Bone marrow (tissue), 2 donors: ENCODE measurements at places on chromosomes 2 and 18.

DNA sequence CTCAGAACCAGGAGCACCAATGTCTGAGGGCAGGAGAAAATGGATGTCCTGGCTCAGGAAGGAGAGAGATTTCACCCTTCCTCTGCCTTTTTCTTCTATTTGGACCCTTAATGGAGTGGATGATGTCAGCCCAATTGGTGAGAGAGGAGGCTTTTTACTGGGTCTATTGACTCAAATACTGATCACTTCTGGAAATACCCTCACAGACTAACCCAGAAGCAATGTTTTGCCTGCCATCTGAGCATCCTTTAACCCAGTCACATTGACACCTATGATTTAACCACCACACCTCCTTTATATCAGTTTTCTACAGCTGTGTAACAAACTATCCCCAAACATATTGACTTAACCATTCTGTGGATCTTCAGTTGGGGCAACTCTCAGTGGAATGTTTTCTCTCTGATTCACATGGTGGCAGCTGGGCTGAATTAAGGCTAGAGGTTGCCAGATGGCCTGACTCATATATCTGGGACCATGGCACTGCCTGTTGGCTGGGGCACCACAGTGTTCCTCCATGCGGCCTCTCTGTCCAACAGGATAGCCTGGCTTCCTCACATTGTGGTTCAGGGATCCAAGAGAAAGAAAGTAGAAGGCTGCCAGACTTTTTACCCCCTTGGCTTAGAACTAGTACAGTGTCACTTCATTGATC is 18.2 kb upstream of the MBOAT2 start:
- DNase-seq, result no peak

DNA sequence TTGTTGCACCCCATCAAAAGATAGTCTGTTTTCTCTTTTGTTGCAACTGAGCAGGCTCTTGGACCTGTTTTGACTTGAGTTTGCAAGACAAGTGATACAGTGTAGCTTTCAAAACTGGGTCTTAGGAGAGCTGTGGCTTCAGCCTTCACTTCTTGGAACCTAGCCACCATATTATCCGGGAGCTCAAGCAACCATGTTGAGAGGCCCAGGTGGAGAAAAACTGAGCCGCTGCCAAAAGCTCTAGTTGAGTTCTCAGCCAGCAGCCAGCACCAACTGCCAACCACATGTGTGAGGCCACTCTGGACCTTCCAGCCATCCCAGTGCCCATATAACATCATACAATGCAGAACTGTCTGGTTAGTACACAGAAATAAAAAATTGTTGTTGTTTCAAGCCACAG is 5.4 kb downstream of the CACNB4 start:
- DNase-seq, result no peak

- no peak for DNase-seq
These were observed 58.8 kb downstream of the FECH start for GRCh38 chr18:57527556-57528229.

DNA sequence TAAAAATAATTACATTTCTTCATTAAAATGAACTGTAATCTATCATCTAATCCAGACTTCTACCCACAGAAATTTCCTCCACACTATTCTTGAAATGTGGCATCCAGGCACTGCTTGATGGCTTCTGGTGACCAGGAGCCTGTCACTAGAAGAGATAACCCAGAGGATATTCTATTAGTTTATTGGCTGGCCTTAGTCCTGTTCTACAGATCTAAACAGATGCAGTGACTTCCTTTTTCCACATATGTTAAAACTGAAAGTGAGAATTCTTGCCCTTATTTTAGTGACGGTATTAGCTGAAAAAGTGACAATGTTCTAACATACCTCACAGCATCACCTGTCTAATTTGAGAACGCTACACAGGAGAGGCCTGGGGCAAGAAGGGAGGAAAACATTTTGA is 775.4 kb downstream of the TSN start:
- no peak for DNase-seq

- no peak for DNase-seq
These were observed 16.3 kb downstream of the CAPG start for GRCh38 chr2:85393836-85394235.
